ENCODE measurements at places on chromosomes 1 and 21.
A peak's percentile ranks its signal among the peaks of the same experiment; 100 is the strongest.

- no peak for DNase-seq
Measured at GRCh38 chr1:227635596-227635995, 72.2 kb downstream of the ZNF678 start.

- no peak for DNase-seq
Measured at GRCh38 chr1:68112835-68113243, 62.4 kb upstream of the DIRAS3 start.

DNA sequence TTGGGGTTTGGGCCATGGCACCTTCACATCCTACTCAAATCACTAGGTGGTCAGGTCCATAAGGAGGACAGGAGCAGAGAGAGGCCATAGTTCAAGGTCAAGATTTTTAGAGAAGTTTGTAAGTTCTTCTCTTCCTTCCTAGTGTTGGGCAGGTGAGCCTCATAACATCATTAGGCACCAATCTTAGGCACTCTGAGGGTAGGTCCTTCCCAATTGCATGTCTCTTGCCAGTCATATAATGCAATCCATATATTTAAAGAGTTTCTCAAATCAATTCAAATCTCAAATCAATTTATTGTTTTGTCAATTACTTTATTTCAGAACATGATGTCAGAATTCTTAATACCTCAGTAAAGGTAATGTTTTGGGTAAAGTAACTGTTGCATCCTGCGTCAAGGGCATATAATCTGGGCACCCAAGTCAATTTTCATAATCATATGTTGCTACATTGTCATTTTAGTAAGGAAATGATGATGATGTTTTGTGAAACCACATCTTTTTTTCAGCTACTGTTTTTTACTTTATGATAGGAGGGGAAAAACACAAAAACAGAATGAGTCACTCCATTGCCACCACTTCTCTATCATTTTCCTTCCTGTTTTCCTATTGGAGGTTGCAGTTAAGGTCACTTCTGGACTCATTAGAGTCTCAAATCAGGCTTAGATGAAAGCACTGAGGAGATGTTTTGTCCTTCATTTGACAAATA lies 122.7 kb downstream of the UCHL5 start:
- DNase-seq: no peak

- DNase-seq: peak; percentile 67
Measured at GRCh38 chr1:226110249-226111097, 48.0 kb downstream of the H3-3A start.

- DNase-seq: peak; percentile 16
Measured at GRCh38 chr1:117824616-117825015, 104.8 kb downstream of the GDAP2 start.

DNA sequence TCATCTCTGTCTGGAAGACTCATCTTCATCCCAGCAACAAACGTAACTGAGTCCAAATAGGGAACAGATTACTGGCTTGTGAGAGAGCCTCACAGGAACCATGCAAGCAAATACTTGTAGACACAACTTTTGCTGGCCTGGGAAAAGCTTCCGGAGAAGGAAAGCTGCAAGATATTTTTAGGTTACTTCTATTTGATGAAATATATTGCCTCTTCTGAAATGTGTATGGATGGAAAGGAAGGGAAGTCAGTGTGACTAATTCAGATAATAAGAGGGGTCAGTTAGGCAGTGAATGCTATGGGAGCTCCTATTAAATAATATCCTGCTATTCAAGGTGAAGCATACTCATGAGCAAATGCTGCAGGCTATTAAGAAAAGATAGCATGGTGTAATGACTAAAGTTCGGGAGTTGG lies 20.4 kb upstream of the FGGY start:
- DNase-seq: no peak

DNA sequence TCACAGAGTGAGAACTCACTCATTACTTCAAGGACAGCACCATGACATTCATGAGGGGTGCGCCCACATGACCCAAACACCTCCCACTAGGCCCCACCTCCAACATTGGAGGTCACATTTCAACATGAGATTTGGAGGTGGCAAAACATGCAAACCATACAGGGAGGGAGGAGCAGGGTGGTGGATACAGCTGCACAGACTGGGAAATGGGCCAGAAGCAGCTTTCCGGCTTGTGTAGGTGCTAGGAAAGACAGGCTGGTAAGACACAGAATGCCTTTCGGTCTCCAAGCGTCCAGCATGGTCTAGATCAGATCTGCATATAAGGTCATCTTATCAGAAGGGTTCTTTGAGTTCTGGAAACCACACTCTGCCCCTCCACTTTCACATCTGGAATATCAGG lies 35.1 kb upstream of the TINAGL1 start:
- DNase-seq: no peak

DNA sequence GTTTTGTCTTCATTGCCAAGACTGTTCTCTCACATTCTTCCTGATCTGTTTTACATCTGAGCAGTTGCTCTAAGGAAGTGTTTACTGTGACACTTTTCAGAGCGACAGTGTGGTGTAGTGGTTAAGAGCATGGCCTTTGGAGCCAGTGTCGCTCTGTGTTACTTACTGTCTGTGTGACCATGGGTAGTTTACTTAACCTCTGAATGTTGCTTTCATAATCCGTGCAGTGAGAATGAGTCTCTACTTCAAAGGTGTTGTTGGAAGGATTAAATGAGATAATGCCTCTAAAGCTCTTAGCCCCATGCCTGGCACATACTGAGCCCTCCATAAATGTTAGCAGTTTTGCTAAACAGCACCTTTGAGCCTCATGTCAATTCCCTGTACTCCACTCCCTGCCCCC lies 35.9 kb upstream of the ZFP69B start:
- DNase-seq: no peak

DNA sequence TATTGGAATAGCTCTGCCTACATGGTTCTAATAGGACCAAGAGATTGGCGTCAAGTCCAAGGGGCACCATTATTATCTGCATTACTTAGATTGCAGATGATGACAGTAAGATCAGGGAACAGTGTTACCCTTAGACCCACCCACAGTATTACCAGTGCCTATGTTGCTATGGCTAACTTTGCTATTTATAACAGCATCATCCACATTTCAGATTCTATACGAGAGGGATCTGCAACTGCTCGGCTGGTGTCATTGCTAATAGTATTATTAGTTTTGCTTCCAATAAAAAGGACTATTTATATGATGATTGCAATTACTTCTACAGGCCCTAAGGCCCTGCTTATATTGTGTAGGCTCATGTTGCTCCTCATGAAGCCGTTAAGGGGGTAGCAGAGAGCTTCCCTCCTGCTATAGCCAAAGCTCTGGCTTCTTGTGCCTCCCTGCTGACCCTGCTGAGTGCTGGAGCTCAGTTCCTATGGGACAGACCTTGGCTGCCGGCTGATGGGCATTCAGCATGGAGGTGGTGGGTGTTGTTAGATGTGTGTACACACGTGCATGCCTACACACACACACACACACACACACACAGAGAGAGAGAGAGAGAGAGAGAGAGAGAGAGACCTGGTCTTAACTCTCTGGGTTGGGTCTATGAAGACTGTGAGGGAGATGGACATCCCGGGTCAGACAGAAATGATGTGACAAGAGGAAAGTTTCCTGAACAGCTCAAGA lies 1.3 kb downstream of the BCAN start:
- DNase-seq: no peak

GRCh38 chr1:53111073-53111556 lies 31.3 kb downstream of the SLC1A7 start:
- DNase-seq: no peak

- no peak for DNase-seq
Measured at GRCh38 chr1:59645893-59646292, 168.9 kb upstream of the HOOK1 start.

DNA sequence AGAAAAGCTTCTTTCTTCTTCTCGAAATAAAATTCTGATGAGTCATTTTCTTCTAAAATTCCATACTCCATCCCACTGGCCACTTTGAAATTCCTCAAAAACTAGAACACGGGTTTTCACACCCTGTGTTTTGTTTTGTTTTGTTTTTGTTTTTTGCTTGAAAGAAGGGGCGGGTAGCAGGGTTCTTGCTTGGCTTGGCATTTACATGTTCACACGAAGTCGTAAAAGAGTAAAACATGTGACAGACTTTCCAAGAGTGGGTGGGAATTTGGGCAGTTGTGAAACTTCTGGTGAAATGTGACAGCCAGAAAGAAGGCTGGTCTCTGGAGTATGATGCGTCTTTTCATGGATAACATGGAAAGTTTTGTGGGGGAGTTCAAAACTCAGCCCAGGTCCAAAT lies 47.1 kb upstream of the FMN2 start:
- no peak for DNase-seq

GRCh38 chr1:77459881-77460280 lies 178.1 kb downstream of the AK5 start:
- no peak for DNase-seq

DNA sequence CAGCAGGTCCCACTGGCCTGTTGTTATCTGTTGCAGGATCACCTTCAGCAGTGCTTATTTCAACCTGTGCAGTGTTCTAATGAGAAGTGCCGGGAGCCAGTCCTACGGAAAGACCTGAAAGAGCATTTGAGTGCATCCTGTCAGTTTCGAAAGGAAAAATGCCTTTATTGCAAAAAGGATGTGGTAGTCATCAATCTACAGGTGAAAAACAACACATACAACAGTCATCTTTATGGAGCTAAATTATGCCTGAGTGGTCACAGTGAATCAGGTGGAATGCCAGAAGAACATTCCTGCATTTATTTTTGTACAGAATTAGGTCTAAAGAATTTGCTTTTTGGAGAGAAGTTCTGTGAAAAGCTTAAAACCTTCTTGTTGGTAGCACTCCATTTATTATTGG lies 33.2 kb downstream of the TRAF5 start:
- no peak for DNase-seq

DNA sequence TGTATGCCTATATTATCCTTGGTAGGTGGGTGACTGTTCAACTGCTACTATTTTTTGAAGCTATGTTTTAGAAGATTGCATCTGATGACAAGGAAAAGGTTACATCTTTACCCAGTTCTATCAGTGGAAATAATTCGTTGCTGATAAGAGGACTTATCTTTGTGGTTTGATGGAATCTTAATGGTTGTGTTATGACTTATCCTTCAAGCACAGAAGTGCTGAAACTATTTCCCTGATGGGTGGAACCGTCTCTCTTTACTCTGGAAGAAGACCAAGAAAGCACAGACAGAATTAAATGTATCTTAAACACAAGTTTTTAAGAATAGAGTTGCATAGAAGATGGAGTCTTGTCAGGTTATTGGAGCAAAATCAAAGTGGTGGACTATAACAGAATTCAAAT lies 437.7 kb upstream of the KAZN start:
- DNase-seq: no peak

DNA sequence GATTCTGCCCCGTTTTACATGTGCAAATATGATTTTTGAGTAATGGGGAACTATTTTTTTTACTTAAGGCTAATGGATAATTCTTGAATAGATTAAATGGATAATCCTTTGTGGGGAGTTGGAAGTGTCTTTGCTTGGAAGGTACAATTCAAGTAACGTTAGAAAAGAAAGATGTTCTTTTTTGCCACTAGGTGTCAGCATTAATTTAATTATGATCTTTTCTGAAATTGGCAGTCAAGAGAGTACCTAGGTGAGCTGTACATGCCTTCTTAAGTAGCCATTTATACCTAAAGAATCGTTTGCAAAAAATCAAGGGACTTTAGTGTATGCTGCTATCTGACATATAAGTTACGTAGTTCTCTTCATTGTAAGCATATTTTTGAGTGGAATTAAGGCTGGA lies 2.2 kb downstream of the FBXO28 start:
- DNase-seq: peak; percentile 65

DNA sequence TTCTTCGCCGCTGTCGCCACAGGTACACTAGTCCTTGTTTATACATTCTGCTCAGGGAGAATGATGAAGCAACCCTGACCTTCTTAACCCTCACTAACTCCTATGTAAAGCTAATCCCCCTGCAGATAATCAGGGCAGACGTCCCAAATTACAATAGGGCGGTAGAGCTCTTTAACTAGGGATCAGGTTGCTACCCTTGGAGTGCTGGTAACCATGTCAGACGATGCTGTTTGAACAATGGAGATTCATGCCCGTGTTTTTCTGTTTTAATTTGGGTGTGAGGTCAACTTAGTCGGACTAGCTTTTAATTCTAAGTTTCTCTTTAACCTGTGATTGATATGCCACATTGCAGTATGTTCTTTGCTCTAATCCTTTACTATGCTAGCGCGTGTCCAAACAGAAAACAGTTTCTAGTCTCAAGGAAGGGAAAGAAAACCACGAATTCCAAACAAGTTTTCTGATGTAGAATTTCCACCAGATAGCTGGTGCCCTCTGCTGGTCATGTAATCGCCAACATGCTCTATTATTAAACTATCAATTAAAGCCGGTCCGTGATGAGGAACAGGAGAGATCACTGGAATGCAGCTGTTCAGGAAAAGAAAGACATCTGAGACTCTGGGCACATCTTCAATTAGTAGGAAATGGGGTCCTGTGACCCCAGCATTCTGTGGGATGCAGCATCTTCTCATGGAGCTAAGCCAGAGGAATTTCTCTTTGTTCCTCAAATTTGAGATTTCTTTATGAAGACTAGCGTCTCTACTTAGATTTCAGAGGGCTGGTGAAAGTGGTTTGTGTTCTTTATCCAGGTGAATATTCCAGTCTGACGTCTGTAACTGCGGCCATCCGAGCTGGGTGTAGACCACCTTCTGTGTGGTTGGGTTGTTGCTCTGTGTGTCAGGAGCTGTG lies 18.3 kb upstream of the VAMP3 start:
- DNase-seq: peak; percentile 56

GRCh38 chr1:43241413-43241836 lies 28.4 kb upstream of the TMEM125 start:
- DNase-seq: no peak

DNA sequence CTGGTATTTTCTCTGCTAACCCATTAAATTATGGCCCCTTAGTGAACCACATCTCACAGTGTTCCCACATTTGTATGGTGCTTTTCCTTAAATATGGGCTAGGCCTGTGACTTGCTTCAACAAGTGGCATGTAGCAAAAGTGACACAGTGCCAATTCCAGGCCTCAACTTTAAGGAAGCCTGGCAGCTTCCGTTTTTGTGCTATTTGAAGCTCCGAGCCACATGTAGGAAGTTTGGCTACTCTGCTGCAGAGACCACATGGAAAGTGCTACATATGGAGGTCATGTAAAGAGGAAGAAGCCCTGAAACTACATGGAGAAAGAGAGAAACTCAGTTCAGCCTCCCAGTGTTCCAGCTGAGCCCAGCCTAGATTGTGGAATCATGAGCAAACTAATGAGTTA lies 28.5 kb upstream of the DR1 start:
- no peak for DNase-seq

DNA sequence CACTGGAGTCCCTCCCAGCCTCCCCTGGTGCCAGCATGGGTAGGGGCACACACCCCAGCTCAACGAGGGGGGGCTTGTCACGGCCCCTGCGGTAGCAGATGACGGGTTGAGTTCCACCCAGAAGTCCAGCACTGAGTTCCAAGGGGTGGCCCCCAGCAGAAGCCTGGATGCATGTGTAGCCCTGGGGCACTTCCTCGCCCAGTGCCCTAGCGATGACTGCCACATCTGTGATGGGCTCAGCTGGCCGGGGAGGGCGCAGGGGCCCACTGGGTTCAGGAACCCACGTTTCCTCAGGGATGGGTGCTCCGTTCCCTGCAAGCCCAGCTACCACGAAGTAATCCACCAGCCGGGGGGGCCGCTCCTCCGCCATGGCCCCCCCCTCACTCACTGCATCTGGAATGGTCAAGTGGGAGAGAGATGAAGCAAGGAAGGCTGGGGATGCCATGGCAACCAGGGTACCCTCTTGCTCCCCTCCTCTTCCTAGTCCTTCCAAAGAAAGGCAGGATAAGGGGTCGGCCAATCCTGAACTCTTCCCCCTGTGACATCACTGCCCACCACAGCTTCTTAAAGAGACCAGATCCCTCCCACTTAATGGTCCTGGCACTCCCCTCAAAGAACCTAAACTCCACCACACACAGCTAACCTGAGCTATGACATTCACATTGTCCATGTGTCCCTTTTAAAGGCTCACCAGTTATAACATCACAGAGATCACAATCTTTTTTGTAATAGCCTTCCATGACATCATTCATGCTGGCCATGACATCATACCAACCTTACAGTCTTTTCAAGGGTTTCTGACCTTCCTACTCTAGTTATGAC lies 2.3 kb downstream of the DENND4B start:
- DNase-seq: no peak
